ENCODE measurements at places on chromosomes 3 and 15.

DNA sequence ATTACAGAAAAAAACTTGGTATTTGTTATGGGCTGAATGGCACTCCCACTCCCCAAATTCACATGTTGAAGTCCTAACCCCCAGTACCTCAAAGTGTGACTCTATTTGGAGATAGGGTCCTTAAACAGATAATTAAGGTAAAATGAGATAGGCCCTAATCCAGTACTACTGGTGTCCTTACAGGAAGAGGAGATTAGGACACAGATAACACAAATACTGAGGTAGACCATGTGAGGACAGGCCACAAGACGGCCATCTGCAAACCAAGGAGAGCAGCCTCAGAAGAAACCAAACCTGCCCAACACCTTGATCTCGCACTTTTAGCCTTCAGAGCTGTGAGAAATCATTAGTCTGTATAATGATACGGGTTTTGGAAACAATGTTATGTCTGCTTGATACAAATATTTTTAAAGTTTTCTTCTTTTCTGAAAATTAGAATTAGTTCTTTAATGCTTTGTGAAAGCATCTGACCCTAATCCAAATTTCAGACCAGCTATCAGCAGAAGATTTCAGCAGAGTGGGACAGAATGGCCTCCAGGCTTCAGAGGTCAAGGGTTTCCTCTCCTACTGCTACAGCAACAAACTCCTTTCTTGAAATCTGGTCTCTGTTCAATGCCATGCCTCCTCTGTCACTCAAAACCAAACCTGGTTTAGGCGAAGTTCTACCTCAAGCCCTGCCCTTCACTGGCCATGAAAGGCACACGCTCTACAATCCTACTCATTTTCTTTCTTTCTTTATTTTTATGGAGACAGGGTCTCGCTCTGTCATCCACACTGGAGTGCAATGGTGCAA, 22.0 kb upstream of the HDC start:
- DNase-seq: no peak

DNA sequence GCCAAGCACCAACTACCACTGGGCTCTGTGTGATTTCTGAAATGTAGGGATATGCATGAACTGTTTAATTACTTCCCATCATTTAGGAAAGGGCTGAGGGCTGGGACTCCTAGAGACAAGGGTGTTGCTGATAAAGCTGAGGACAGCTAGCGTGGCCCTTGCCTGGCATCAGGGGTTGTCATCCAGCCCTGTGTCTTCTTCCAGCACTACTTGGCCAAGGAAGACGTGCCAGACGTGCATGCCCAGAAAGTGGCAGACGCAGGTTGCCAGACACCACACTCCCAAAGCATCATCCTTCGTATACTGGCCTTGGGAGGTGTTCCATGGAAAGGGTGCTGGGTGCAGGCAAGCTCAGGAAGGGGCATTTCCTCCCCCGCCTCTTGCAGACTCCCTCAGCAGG, 64.8 kb downstream of the LRIG1 start:
- no peak for DNase-seq

DNA sequence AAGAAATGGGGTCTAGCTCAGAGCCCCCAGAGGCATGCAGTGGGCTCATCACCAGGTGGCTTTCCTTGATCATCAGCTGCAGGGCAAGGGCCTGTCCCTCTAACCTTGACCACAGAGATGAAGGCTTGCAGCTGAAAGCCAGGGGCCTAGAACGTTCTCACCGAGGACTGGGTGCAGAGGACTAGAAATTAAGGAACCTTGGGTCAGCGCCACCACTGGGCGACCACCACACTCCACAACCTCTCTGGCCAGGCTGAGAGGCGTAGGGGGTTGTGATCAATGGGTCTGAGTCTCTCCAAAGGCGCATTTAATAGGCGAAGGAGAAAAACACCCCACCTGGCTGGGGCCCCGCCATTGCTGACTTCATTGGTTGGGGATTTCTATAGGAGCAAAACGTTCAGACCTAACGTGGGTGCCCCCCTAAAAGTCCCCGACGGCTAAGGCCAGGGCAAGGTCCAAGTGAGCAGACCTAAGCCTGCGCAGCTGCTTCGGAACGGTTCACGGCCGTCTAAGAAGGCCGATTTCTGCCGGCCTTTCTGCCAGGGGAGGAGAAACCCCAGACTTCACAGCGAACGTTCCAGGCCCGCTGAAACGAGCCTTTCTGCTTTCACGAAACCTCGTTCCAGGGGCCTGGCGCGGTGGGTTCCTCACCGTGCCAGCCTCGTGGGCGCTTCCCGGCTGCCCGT, 915 bp downstream of the BCL2L10 start:
- no peak for DNase-seq

GRCh38 chr3:149366941-149367840, 10.3 kb downstream of the TM4SF1 start:
- peak; percentile 67 for DNase-seq

- DNase-seq: peak; percentile 65
Observed at GRCh38 chr3:172285844-172286243, 162.4 kb downstream of the GHSR start.

All from HCEC 1CT (cell line).